Daoy (cell line): ENCODE measurements at places on chromosomes 1 and 21.

- DNase-seq, result peak; percentile 56
Observed at GRCh38 chr21:33302055-33302454, 22.7 kb upstream of the IFNAR1 start.

GRCh38 chr1:168709405-168710363, 19.3 kb downstream of the DPT start:
- peak; percentile 95 for DNase-seq

- DNase-seq, result peak; percentile 46
Observed at GRCh38 chr1:190679044-190679443, 201.4 kb upstream of the BRINP3 start.

DNA sequence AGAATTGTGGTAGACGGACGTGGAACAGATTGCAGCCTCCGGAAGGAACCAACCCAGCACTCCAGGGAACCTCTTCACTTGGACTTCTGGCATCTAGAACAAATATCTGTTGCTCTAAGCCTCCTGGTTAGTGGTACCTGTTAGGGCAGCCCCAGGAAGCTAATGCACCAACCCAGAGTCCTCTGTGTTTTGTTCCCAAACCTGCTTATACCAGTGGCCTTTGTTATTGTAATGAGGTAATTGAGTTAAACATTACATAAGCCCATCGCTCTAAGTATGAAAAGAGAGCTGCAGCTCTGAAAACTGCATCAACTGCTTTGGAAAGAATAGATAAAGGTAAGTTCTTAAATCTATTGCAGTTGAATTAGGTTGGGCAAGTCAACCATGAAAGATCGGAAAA, 516.7 kb downstream of the NPHP4 start:
- no peak for DNase-seq

- DNase-seq, result no peak
Observed at GRCh38 chr1:30305061-30305460, 418.3 kb downstream of the MATN1 start.

DNA sequence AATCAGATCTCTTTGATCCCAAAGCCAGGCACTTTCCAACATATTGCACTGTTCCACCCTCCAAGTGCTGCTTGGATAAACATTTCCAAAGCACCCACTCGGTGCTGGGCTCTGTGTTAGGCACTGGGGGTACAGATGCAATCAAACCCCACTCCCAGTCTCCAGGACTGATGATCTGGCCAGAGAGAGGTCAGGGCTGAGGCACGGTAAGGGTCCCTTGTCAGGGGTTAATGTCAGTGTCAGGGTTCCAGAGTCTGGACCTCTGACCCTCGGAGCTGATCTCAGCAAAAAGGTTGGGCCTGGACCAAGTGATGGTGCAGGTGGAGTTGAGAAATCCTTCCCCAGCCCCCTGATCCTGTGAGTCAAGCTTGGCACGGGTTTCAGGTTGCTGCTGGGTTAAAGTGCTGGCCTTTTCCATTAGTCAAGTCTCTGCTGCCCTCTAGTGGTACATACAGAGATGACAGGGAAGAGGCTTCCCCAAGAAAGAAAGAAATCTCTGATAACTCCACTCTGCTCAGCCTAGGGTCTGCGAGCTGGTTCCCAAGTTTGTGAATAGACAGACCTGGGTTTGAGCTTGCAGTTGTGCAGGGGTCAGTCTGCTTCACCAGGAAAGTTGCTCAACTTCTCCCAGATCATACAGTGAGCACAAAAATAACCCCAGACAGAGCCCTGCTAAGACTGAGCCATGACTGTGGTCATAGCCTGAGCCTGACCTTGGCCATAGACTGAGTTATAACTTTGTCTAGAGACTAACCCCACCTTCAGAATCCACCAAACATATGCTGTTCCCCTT, 74.6 kb downstream of the DMRTA2 start:
- DNase-seq, result peak; percentile 72

- no peak for DNase-seq
Observed at GRCh38 chr21:44704636-44705001, 6.8 kb downstream of the TSPEAR start.

- no peak for DNase-seq
Observed at GRCh38 chr1:110174961-110175360, 24.7 kb downstream of the SLC6A17 start.

GRCh38 chr1:110312188-110313121, 26.7 kb upstream of the RBM15 start:
- peak; percentile 87 for DNase-seq

DNA sequence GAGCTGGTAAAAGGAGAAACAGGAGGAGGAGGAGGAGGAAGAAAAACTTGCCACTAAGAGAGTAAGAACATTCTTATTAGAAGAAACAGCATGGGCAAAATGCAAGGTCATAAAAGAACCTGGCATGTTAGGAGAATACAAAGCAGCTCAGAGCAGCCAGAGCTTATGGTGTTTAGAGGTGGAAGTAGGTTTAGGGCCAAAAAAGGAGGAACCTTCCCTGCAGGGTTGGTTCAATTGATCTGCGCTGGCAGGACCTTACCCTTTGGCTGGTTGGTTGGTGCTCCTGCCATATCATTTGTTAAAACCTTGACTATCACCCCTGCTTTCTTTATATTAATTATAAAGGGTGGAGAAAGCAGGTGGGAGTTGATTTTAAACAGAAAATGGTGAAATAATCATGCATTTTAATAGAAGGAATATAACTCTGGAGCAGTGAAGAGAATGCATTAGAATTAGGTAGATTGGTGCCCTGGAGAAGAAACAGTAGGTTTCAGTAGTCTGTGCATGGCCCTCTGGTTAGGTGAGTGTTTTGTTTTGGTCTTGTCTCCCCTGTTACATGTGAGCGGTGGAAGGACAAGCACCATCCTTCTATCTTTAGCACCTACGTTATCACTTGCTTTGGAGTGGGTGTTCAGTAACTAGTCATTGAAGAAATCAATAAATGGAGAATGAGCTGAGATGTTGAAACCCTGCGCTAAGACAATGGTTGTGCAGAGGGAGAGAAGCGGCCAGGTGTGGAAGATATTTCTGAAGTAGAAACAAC, 110.4 kb upstream of the NGF start:
- no peak for DNase-seq

GRCh38 chr1:212238552-212238951, 46.7 kb upstream of the PPP2R5A start:
- no peak for DNase-seq

GRCh38 chr21:42319376-42319775, 4.2 kb upstream of the TFF3 start:
- no peak for DNase-seq

GRCh38 chr1:200654660-200655059, 15.0 kb downstream of the DDX59 start:
- no peak for DNase-seq

DNA sequence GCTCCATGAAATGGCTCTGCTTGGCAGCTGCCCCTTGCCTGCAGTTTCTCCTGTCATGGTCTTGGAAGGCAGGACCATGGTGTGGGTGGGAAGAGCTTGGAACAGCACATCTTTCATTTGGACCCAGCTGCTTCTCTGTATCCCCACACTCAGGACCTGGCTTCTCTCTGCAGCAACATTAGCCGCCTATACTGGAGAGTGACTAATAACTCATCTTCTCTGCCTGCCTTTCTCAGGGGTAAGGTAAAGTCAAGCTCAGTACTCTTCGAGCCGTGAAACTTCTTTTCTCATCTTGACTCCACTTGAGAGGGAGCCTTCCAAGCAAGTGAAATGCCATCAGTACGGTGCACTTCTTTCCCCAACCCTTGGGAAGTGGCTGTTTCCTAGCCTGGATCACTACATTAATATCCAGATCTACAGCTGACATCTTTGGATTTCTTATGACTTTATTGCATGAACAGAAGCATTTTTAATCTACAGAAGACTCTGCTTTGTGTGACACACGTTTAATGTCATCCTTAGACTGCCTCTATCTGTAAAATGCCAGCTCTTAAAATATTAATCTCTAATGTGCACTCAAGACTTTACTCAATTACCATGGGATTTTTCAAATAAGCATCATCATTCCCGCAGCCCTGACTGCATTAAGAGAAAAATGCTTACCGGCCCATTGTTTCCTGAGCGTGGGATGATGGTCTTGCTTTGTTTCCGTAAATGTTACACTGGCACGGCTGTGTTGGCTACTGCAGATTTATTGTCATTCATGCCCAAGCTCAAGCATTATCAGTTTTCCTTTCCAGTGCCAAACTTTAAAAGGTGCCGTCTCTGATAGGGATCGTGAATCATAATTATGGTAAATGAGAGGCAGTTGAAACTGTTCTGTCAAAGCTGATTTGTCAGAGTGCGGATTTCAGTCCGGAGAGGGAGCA, 242.9 kb downstream of the HHAT start:
- no peak for DNase-seq

- no peak for DNase-seq
Observed at GRCh38 chr1:42740851-42741580, 980 bp upstream of the CLDN19 start.

- DNase-seq, result no peak
Observed at GRCh38 chr1:184152974-184153373, 101.4 kb downstream of the TSEN15 start.

GRCh38 chr1:58836408-58836807, 52.6 kb upstream of the JUN start:
- no peak for DNase-seq

- DNase-seq, result no peak
Observed at GRCh38 chr1:110048923-110049601, 14.6 kb downstream of the STRIP1 start.

GRCh38 chr1:118304722-118305359, 119.8 kb upstream of the SPAG17 start:
- peak; percentile 52 for DNase-seq

DNA sequence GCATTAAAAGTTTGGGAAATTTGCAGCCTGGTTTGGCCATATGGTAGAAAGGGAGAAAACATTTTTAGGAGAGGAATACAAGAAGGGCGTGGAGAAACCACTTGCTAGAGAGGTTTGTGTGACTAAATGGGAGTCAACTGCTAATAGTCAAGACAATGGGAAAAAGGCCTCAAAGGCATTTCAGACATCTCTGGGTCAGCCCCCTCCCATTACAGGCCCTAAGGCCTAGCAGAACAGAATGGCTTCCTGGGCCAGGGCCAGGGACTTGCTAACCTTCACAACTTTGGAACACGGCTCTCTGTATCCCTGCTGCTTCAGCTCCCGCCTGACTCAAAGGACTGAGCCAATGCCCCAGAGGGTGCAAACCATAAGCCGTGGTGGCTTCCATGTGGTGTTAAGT, 752.3 kb upstream of the ADAMTS5 start:
- DNase-seq, result no peak

GRCh38 chr1:27554293-27554692, 49.7 kb downstream of the AHDC1 start:
- no peak for DNase-seq

DNA sequence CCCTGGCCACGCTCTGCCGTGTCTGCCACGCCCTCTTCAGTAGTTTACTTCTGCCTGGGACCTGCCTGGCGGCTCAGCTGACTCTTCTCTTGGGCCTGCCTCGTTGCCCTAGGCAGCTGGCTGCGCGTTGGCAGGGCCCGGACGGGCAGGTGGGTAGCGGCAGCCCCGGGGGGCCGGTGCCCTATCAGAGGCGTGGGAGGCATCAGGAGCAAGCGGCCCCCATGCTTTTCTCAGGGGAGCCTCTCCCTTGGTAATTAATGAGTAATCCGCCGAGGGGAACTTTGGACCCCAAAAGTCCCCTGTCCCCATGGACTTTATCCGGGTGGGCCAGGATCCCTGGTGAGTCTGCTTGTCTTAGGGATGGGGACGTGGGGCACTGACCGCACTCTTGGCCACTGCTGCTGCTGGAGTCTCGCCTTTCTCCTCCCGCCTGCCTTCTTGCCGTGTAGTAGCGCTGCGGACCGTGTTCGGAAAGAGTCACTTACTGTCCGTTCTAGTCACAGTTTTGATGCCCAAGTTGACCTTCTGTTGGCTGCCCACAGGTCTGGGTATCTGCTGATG, 22.7 kb downstream of the SKI start:
- no peak for DNase-seq

DNA sequence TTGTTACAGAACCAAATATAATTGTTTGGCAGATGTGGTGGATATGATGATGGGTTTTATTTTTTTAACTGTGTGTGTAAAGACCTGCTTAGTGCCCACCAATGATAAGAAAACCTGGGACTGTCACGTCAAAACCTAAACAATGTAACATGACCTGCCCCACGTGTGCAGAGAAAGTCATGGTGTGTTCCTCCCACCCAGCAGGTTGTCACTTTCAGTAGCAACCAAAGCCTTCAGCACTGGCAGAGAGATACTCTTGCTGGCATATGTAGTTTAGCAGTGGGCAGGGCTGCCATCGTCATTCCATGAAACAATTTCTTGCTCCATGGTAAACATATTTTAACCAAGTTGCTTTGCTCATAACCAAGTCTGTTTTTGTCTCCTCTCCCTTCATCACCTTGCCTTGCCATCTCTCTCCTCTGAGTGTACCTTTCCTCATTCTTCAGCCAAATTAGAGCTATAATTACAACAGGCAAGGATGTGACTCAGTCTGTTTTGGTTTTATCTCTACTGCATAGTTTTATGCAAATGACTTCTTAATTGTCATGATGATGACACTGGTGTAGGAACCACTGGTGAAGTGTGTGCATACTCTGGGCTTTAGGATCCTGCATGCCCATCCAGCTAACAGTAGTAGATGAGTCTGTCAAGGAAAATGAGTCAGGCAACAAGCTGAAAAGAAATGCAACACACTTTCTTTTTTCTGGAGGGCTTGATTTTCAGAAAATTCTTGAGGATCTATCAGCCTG, 150.3 kb downstream of the EDEM3 start:
- DNase-seq, result no peak
